Thoracic aorta endothelial cell (primary cell): ENCODE measurements at places on chromosomes 5 and 9. TPM values are rescaled to one million over a fixed set of nuclear protein-coding genes. Genes with fewer than 3 reads are reported as not detected.

Gene UBQLN1
- total RNA-seq = 145 and 184 TPM in 2 replicates

Gene ANKRD31
- total RNA-seq = under 0.01 and 0.07 TPM in 2 replicates

Gene OR2V2
- total RNA-seq = not detected in 2 replicates

Gene PAEP
- total RNA-seq = not detected in 2 replicates

Gene LHX3
- not detected in 2 replicates for total RNA-seq

Gene RORB
- not detected in 2 replicates for total RNA-seq

Gene SH2D3C
- 39.9 and 61.7 TPM in 2 replicates for total RNA-seq

Gene PCDH1
- total RNA-seq = 163 and 194 TPM in 2 replicates

Gene ADAMTS12
- under 0.01 and 0.27 TPM in 2 replicates for total RNA-seq

Gene SLC35D2
- total RNA-seq = 19.4 and 24.1 TPM in 2 replicates

Gene ACTBL2
- not detected in 2 replicates for total RNA-seq

Gene PDE4D
- 25.3 and 59.5 TPM in 2 replicates for total RNA-seq

Gene C1QTNF3
- total RNA-seq = 0.57 and 0.80 TPM in 2 replicates
